ENCODE measurements at places on chromosomes 7 and 10. TPM values are rescaled to one million over a fixed set of nuclear protein-coding genes. Genes with fewer than 3 reads are reported as not detected.

GRCh38 chr7:148173369-148173768 lies 417.2 kb upstream of the C7orf33 start:
- DNase-seq: no peak

DNA sequence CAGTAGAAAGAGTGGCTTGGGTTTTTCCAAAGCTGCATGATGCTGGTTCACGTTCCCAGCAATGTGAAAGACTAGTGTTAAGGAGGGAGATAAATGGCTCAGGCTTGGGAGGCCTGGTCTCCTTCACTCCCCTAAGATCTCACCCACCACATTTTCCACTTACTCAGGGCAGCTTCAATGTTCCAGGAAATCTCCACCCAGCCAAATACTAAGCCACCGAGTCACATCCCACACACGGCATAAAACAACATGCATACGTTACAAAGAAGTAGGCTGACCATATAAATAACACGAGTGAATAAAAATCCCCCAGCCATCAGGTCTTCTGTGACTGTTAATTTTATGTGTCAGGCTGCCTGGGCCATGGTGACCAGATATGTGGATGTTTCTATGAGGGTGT lies 303.5 kb downstream of the SFMBT2 start:
- no peak for DNase-seq

- no peak for DNase-seq
Observed at GRCh38 chr7:7720750-7721621, 2.6 kb upstream of the RPA3 start.

DNA sequence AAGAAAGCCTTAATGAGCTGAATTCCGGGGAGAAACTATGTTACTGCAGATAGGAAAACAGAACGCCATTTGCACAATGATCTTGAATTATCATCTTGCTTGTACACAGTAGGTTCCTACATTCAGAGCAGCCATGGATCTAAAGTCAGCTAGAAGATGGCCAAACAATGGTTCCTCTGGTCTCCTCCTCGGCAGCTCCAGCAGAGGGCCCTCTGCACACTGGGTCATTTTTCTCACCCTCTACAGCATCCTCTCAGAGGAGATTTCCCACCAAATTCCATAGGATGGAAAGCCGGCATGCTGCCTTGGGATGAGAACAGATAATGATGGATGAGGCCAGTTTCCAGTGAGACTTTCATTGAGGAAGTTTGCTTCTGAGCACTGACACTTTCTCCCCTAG lies 308.5 kb upstream of the NFE2L3 start:
- DNase-seq: no peak

Gene LRRC18
- 0.16 TPM for polyA plus RNA-seq

Gene XRCC2
- 6.2 TPM for polyA plus RNA-seq

GRCh38 chr10:78992333-78992732 lies 76.4 kb upstream of the ZMIZ1 start:
- DNase-seq: no peak

All from right renal cortex interstitium (tissue), 3 donors.